ENCODE measurements at places on chromosomes 5 and 9.
A peak's percentile ranks its signal among the peaks of the same experiment; 100 is the strongest.

GRCh38 chr5:144292029-144292428 lies 121.4 kb downstream of the KCTD16 start:
- no peak for DNase-seq

- no peak for DNase-seq
Observed at GRCh38 chr5:5252106-5252505, 112.0 kb downstream of the ADAMTS16 start.

DNA sequence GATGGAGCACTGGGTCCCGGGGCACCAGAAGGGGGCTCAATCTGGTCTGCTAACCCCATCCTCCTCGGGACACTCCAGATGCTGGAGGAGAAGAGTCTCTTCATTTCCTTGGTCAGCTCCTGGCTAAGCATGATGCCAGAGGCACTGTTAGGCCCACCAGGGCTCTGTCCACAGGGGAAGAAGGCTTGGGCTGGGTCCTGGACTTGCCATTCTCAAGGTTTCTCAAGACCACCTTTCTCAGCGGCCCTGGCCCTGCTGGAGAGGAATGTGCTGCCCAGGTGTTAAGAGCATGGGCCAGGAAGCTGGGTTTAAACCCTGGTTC lies 7.9 kb downstream of the SH2D3C start:
- DNase-seq = no peak

- no peak for DNase-seq
Observed at GRCh38 chr5:135186662-135187522, 152.9 kb upstream of the PITX1 start.

GRCh38 chr5:102753889-102754766 lies 977 bp upstream of the PAM start:
- DNase-seq = no peak

DNA sequence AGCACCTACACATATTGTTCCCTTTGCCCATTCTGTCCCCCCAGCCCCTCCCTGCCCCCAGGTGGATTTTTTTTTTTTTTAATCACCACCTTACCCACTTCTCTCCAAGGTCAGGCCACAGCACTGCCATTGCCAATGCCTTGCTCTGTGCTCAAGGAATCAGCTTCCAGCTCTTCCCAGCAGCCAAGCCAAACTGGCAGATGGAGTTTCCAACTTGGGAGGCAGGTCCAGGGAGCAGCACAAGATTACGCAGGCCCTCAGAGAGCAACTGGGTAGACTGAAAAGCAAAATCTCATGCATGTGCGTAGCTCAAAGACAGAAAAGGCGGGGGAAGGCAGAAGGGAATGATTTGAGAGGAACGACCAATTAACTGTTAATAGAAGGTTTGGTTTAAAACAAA lies 15.1 kb downstream of the GRHPR start:
- no peak for DNase-seq

DNA sequence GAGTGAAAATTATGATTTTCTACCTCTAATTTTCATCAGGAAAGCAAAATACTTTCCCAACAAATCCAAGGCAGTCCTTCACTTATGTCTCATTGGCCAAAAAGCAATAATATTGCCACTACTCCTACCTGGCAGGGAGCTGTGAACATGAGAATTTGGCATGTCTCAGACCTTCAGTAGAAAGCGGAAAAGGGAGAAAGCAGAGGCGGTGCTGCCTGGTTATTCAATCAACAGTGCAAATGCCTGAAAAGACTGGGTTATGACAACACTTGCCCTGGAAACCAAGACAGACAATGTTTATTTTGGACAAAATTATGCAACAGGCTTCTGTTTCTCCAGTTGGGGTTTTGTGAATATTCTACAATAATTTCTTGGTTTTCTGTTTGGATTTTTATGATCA lies 194.4 kb downstream of the TAF11L14 start:
- no peak for DNase-seq

- DNase-seq = no peak
Observed at GRCh38 chr5:132389585-132390286, 20.2 kb downstream of the SLC22A5 start.

- DNase-seq = no peak
Observed at GRCh38 chr5:14168144-14168792, 25.1 kb downstream of the TRIO start.

- no peak for DNase-seq
Observed at GRCh38 chr9:91500509-91501014, 76.9 kb upstream of the NFIL3 start.

GRCh38 chr5:175798626-175799025 lies 72.8 kb upstream of the CPLX2 start:
- no peak for DNase-seq

DNA sequence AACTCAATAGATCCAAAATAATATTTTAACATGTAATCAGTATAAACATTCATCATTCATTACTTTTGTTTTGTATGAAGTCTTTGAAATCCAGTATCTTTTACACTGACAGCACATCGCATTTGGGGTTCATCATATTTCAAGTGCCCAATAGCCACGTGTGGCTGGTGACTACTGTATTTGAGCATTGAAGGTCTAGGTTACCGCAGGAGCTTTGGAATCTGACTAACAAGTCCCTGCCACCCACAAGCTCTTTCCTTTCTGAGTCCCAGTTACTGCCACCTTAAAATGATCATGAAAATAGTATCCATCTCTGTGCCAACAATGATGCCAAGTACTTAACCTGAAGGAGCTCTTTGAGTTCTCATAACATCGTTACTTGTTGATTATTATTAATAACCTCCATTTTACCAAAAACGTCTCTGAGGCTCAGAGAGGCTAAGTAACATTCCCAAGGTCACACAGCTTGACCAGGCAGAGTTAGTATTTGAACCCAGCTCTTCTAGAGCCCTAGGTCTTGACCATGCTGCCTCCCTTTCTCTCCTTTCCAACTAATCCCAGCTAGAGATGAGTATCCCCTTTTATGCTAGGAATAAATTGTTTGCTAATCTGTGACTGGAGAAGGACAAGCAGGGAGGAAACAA lies 24.2 kb downstream of the ARHGEF37 start:
- DNase-seq = no peak

DNA sequence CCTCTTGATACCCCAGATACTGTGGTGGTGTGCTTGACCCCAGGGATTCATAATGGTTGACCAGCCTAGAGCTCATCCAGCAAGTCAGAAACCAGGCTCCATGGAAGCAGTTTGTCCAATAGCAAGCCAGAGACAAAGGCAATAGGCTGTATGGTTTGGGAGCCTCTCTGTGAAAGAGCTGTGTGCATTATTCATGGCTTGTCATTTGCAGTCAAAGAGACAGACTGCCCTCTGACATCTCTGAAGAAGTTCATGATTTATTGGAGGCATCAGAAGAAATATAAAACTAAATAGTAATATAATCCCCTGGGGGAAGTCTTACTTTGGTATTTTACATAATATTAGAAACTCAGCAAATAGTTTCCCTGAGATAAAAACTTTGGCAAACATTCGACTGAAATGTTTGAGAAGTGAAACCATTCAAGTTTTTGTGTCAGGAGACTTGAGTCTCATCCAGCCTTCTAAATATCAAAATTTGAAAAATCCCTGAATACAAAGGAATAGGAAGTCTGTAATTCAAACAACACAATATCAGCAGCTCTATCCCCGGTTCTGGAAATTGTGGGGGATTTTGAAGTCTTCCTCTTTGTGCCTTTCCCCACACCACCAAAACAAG lies 250.3 kb downstream of the ZSWIM6 start:
- DNase-seq = no peak

- DNase-seq = no peak
Observed at GRCh38 chr9:105697871-105698270, 3.5 kb downstream of the TMEM38B start.

- DNase-seq = no peak
Observed at GRCh38 chr5:150659360-150660107, 1.5 kb upstream of the MYOZ3 start.

DNA sequence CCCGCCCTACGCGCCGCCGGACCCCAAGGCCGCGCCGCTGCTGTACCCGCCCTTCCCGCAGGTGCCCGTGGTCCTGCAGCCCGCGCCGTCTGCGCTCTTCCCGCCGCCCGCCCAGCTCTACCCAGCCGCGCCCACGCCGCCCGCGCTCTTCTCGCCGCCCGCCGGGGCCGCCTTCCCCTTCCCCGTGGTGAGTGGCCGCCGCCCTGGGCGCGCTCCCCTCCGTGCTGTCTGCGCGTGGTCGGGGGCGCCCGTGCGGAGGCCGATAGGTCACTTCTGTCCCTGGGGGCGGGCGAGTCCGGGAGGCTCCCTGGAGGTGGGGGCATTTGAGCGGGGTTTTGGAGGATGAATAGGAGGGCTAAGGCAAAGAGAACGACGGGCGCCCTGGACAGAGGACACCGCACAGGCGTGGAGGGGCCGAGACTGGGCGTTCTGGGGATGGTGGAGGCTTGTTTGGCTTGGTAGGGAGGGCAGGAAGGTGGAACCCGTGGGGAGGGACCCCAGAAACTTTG lies 9.6 kb downstream of the PRRT1B start:
- DNase-seq = no peak

GRCh38 chr9:90204128-90204831 lies 438.3 kb downstream of the DIRAS2 start:
- no peak for DNase-seq

DNA sequence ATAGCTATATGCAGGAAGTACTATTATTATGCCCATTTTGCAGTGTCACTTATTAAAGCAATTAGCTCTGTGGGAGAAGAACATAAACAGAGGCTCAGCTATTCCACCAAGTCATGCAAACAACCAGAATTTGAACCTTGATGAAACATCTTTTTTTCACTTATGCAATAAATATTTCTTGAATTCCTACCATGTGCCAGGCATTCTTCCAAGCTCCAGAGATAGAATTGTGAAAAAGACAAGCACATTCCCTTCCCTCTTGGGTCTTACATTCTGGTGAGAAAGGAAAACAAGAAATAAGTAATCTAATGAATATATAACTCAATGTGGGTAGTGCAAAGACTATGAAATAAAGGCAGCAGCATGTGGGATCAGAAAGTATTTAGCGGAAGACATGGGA lies 32.1 kb upstream of the ADRB2 start:
- DNase-seq = no peak

DNA sequence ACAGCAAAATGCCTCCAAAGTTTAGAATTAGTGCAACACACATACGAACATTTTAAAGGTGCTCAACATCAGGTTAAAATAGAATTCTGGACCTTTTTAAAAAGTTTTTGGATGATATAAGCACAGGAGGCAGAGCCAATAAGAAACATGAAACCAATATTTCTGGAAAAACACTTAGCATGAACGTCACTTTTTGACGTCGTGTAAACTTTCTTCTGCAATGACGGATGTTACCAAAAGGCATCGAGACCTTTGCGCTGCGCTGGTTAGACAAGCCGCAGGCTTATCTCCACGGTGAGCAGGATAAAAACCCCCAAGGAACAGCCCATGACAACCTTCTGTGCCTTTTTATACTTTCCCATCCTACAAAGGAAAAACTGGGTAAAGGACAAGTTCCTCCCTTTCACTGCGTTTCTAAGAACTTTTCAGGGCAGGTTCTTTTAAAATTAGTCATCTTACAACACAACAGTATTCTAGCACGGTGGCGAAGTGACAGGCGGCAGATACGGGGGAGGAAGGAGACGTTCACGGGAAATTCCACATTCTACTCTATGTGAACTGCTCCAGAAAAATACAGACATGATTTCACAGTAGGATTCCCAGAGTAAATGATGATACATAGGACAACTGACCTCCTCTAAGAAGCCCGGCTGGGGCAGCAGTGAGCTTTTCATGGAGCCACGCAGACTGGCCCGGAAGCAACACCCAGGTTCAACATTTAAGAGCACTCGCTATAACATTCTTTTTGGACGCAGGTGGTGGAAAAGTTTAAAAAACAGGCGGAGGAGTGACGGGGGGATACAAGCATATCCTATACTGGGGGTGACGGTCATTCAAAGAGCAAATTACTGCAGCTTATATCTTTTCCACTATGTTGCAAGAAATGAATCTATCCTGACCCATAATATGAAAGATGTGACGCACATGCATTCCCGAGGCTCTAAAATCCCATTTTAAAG lies 52.4 kb downstream of the USP20 start:
- DNase-seq = peak; percentile 74

DNA sequence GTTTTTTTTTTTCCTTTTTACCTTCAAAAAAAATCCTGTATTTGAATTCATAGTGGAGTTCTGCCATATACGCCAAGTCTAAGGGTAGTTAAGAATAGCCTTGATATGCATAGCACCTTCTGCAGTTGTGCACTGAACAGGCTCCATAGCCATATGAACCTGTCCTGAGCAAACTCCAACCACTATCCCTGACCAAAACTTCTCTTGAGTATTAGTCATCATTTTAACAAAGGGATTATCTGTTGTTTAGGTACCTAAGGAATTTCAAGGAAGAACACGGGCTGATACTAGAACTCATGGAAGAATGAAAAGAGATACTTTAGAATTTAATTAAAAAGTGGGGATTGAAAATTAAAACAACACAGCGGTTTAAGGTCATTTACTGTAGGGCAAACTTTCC lies 1.9 kb upstream of the FBXO38 start:
- no peak for DNase-seq

- no peak for DNase-seq
Observed at GRCh38 chr9:19108038-19108437, 5.3 kb upstream of the HAUS6 start.

GRCh38 chr5:180135128-180135955 lies 63.8 kb upstream of the RNF130 start:
- no peak for DNase-seq

- DNase-seq = no peak
Observed at GRCh38 chr5:151238303-151238741, 14.4 kb upstream of the CCDC69 start.

DNA sequence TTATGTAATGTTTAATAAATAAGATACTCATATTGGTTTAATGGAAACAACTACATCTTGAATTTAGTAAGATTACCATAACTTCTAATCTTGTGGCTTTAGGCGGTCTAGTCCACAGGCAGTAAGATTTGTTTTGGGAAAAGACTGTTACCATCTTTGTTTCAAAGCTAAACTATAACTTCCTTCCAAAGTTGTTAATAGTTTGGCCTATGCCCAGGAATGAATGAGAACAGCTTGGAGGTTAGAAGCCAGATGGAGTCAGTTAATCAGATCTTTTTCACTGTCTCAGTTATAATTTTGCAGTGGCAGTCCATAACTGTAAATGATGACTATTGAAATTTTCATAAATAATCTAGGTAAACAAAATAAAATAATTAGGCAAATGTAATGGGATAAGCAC lies 241.8 kb upstream of the KLF9 start:
- DNase-seq = no peak

DNA sequence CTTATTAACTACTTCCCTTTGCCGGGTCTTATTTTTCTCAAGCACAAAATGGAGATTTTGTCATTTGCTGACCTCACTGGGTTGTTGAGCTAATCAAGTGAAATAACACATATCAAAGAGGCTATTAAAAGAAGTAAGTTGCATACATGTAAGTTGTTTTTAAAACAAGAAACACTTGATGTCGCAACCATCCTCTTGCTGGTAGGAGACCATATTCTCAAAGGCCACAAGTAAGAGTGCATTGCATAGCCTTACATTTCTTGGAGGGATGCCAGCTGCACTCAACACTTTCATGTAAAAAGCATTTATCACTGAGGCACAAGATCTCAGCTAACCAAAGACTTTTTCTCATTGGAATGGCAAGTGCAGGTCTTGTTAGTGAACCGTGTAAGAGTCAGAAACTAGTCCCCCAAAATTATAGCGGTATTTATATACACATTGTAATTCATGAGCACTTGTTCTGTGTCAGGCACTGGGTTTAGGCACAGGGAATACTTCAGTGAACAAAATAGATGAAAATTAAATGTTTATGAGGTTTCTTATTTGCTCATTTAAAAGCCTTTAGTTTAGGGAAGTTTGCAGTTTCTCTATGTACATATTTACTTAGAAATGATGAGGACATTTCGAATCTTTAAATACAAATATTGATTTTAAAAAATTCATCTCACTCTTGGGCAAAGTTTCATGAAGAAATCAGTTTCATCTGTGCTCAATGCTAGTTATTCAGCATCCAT lies 72.0 kb downstream of the ZFAND5 start:
- DNase-seq = no peak

- no peak for DNase-seq
Observed at GRCh38 chr5:17364987-17365810, 132.8 kb upstream of the TAF11L2 start.
